ENCODE measurements at places on chromosomes 5 and 9. TPM values are rescaled to one million over a fixed set of nuclear protein-coding genes. Genes with fewer than 3 reads are reported as not detected.

DNA sequence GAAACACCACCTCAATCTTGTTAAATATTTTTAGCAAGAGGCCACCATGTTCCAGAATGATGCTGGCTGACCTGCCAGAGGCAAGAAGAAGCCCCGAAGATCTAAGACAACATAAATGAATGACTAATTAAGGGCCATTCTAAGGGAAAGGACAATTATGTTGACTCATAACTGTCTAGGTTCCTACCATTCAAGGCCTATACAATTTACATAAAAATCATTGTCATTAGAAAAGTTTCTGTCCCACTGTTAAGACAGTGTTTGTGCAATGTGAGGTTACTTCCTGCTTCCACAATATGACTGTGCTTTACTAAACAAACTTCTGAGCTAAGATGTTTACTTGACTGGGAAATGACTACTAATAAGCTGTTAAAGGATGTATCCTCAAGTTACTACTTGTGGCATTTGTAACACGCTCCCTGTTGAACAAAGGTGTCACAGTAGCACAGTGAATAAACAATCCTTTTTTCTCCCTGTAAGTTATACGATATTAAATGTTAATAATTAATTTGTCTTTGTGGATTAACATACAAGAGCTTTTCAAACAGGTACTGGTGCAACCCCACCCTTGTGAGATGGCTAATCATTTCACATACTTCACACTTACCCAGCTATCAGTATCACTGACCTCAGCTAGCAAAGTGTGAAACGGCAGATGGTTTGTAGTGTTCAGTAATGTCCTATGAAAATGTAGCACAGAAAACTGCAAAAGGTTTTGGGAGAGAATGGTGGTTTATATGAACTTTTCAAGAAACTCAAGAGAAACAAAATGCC lies 195.8 kb downstream of the EFNA5 start:
- H3K27me3 ChIP-seq = no peaks in the 10 kb centered on the region
- no peaks in the 10 kb centered on the region for H3K36me3 ChIP-seq
- peak overlapping the region; percentile 59 for H3K27ac ChIP-seq

- no peak overlapping the region for H3K27ac ChIP-seq
- H3K36me3 ChIP-seq = peaks cover 31% of the 10 kb centered on the region
- H3K4me1 ChIP-seq = peaks cover 14% of the 10 kb centered on the region
- H3K27me3 ChIP-seq = no peaks in the 10 kb centered on the region
- no peak for DNase-seq
These were observed 57.7 kb upstream of the NXNL2 start for GRCh38 chr9:88477300-88477751.

- no peak overlapping the region for H3K27ac ChIP-seq
- H3K36me3 ChIP-seq = no peaks in the 10 kb centered on the region
- H3K4me3 ChIP-seq = no peak overlapping the region
These were observed 389.0 kb upstream of the BRINP1 start for GRCh38 chr9:119758241-119758640.

SEMA5A gene
- total RNA-seq = 92.9 TPM

- no peaks in the 10 kb centered on the region for H3K27me3 ChIP-seq
- no peaks in the 10 kb centered on the region for H3K36me3 ChIP-seq
- H3K27ac ChIP-seq = no peak overlapping the region
- DNase-seq = no peak
- no peaks in the 10 kb centered on the region for H3K4me1 ChIP-seq
These were observed 49.9 kb upstream of the SNCAIP start for GRCh38 chr5:122262103-122262502.

DNA sequence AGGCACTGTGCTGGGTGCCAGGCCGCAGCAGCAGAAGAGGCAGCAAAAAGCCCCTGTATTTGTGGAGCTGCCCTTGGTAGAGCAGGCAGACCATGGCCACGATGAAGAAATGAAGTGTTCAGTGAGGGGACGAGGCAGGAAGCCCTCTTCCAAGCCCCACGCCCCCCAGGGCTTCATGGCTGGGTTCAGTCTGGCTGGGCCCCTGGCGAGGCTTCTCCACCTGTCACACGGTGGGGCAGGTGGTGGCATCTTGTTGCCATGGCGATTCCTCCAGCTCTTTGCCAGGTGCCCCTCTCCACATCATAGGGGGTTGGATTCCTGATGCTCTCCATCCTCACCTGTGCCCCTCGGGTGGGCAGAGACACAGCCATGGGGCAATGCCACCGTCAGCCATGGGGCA lies 21.5 kb downstream of the ADGRD2 start:
- no peak overlapping the region for H3K4me3 ChIP-seq
- H3K36me3 ChIP-seq = no peaks in the 10 kb centered on the region
- peaks cover 15% of the 10 kb centered on the region for H3K27me3 ChIP-seq
- H3K27ac ChIP-seq = no peak overlapping the region

- H3K4me1 ChIP-seq = peaks cover 25% of the 10 kb centered on the region
- H3K4me3 ChIP-seq = no peak overlapping the region
- H3K27ac ChIP-seq = no peak overlapping the region
- H3K27me3 ChIP-seq = no peaks in the 10 kb centered on the region
- H3K36me3 ChIP-seq = peaks cover 2% of the 10 kb centered on the region
These were observed 81.0 kb downstream of the SHB start for GRCh38 chr9:37988041-37988440.

DNA sequence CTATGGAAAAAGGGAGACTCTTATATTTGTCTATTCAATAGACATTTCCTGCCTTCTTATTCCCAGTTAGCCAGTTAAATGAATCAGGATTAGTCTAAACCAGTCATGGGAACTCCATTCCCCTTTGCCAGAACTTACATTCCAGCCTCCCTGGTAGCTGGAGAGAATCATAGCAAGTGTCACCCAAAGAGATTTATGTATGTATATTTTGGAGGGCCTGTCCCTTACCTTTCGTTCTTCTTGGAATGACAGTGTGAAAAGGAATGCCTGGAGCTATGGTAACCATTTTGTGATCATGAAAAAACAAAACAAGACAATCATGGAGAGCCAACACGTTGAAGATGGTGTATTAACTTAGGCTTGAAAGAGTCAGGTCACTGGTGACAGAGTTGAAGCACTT lies 627.7 kb downstream of the CCDC171 start:
- no peak overlapping the region for H3K4me3 ChIP-seq
- H3K27me3 ChIP-seq = no peaks in the 10 kb centered on the region
- H3K4me1 ChIP-seq = peaks cover 10% of the 10 kb centered on the region
- DNase-seq = no peak
- H3K27ac ChIP-seq = no peak overlapping the region

FOXD4L3 gene
- total RNA-seq = not detected

DNA sequence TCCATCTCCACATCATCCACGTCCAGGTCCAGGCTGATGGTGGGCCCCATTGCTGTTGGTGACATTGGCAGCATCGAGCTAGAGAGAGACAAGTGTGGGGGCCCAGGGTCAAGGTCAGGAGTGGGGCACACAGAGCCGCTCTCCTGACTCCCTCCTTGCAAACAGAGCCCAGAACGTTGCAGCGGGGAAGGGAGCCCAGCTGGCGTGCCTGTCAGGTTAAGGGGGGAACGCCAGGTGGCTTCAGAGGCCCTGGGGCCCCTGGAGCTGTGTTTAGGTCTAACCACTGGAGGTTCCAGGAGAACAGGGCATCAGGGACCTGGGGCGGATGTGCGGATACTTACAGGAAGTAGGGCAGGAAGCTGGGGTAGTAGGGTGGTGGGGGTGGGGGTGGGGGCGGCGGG lies 7.5 kb downstream of the RNF44 start:
- no peaks in the 10 kb centered on the region for H3K36me3 ChIP-seq
- no peaks in the 10 kb centered on the region for H3K27me3 ChIP-seq
- H3K27ac ChIP-seq = no peak overlapping the region
- H3K4me3 ChIP-seq = no peak overlapping the region
- DNase-seq = no peak

- H3K4me1 ChIP-seq = peaks cover 25% of the 10 kb centered on the region
- H3K4me3 ChIP-seq = peak overlapping the region; percentile 94
- no peaks in the 10 kb centered on the region for H3K36me3 ChIP-seq
- H3K27ac ChIP-seq = peak overlapping the region; percentile 93
- DNase-seq = no peak
These were observed 2.0 kb upstream of the GCNT4 start for GRCh38 chr5:75054134-75054930.

ANKS6 gene
- 25.2 TPM for total RNA-seq

LCN9 gene
- total RNA-seq = 2.0 TPM

DNA sequence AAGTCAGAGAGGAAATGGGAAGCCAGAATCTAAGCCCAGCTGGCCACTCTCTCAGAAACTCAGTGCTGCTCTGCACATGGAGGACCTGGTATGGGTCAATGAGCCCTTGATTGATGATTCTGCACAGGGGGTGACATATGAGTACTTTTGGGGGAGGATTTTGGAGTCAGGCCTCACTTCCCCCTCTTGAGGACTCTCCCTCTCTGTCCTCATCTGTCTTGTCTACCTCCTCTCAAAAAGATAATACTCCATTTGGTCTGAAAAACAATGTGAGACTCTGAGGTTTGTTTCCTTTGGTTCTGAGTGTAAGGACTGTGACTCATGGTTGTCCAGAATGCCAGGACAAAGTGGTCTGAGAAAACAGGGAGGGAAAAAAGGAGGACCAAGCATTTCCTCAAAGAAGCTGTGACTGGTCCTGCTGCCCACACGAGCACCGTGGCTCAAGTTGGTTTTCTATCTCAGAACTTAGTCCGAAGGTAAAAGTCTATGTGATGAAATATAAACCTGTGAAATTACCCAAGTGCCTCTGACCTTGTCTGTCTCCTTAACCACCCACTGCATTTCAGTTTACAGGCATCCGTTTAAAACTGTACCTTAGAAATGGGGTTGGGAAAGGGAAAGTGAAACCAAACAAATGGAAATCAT lies 11.1 kb downstream of the TTC39B start:
- no peak for DNase-seq
- peak overlapping the region; percentile 27 for H3K27ac ChIP-seq
- no peaks in the 10 kb centered on the region for H3K27me3 ChIP-seq
- H3K36me3 ChIP-seq = peaks cover 24% of the 10 kb centered on the region
- H3K4me1 ChIP-seq = peaks cover 17% of the 10 kb centered on the region
- peak overlapping the region; percentile 40 for H3K4me3 ChIP-seq

DNA sequence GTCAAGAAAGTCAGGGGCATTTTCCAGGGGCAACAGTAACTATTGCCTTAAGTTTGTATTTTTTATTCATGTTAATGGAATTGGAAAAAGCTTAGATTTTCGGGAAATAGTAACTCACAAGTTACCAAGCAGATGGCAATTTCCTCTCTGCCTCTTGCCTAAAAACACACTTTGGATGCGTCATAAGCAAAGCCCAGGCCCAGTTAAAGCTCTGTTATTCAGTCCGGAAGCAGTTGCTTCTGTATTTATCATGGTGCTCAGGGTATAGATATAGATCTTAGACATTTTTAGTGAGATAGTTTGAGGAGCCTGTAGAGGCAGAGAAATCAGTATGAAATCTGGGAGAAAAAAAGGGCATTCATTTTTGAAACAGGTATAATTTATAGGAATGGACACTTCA lies 260.3 kb upstream of the TNC start:
- H3K27ac ChIP-seq = no peak overlapping the region
- no peak overlapping the region for H3K4me3 ChIP-seq
- H3K27me3 ChIP-seq = peaks cover 9% of the 10 kb centered on the region
- peaks cover 3% of the 10 kb centered on the region for H3K36me3 ChIP-seq
- no peak for DNase-seq

DNA sequence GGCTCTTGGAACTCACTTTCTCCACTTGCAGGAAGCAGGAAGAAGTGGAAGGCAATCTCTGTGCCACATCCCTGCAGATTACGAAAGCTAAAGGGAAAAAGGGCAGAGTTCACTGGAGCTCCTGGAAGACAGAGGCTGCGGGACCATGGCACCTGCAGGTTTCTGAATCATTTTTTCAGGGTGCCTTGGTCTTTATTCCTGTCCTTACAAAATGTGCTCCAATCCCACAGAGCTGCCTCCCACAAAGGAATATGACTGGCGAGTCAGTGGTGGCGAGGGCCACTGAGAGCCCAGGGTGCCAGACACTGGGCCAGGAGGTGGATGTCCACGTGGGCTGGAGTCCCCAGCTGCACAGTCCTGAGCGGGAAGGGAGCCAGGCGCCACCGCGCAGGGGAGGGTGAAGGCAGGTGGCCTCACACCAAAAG lies 183.0 kb downstream of the FANCC start:
- DNase-seq = no peak
- H3K27me3 ChIP-seq = no peaks in the 10 kb centered on the region
- no peak overlapping the region for H3K4me3 ChIP-seq
- peaks cover 5% of the 10 kb centered on the region for H3K36me3 ChIP-seq
- peak overlapping the region; percentile 6 for H3K27ac ChIP-seq

- H3K4me3 ChIP-seq = no peak overlapping the region
- peaks cover 9% of the 10 kb centered on the region for H3K4me1 ChIP-seq
- H3K27ac ChIP-seq = no peak overlapping the region
- H3K27me3 ChIP-seq = peaks cover 10% of the 10 kb centered on the region
These were observed 114.5 kb upstream of the GPR151 start for GRCh38 chr5:146630472-146630871.

ADRB2 gene
- total RNA-seq = 0.81 TPM

DNA sequence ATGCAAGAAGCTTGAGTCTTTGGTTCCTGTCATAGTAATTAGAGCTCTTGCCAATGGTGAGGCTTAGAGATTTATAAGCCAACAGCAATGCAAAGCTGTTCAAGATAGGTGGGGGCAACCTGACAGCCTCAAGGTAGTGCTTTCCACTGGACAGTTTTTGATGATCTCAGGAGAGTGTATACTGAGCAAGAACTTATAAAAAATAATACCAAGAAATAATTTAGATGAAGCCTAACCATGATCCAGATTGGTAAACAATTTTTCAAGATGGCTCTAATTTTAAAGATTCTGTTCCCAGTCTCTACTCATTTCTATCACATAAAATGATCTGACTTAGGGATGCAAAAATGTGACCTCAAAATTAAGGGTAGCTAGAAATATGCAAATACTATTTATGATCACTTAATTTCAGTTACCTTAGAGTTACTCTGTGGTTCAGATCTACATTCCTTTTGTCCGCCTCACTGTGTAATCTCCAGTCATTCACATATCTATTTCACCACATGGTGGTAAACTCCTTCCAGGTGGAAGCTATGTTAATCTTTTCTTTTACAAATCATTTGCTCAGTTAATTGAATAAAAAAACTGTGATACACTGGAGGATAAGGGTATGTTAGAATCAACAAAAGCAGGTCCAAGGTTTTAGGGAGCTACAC lies 1228.0 kb upstream of the C9orf72 start:
- H3K4me1 ChIP-seq = no peaks in the 10 kb centered on the region
- no peak overlapping the region for H3K4me3 ChIP-seq
- no peaks in the 10 kb centered on the region for H3K36me3 ChIP-seq
- DNase-seq = no peak
- no peak overlapping the region for H3K27ac ChIP-seq

DNA sequence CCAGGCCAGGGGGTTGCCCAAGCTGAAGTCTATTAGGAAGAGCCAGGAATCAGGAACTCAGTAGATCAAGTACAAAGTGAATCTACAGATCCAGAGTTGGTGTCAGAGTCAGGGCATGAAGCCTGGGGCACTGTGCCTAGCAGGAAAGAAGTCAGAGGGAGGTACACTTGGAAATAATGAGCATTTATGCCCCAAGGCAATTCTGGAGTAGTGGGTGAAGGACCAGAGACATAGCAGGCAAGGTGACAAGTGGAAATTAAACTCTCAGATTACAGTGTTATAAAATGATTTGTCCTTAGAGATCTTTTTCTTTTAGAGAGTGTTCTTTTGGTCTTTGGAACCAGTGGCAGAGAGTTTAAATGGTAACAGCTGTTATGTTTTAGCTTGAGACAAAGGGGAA lies 138.0 kb downstream of the ADAMTSL1 start:
- no peak overlapping the region for H3K4me3 ChIP-seq
- no peaks in the 10 kb centered on the region for H3K36me3 ChIP-seq
- DNase-seq = no peak
- H3K4me1 ChIP-seq = peaks cover 5% of the 10 kb centered on the region
- H3K27me3 ChIP-seq = no peaks in the 10 kb centered on the region

C9orf153 gene
- total RNA-seq = not detected
